NCI-H226 (cell line): ENCODE measurements at places on chromosomes 4 and X.

- no peak for DNase-seq
These were observed 28.8 kb downstream of the UVSSA start for GRCh38 chr4:1375761-1376322.

- no peak for DNase-seq
These were observed 10.1 kb upstream of the ARAP2 start for GRCh38 chr4:36254371-36254770.

- no peak for DNase-seq
These were observed 42.1 kb upstream of the USP46 start for GRCh38 chr4:52701207-52701606.

- no peak for DNase-seq
These were observed 80.6 kb upstream of the CXXC4 start for GRCh38 chr4:104575278-104575677.

DNA sequence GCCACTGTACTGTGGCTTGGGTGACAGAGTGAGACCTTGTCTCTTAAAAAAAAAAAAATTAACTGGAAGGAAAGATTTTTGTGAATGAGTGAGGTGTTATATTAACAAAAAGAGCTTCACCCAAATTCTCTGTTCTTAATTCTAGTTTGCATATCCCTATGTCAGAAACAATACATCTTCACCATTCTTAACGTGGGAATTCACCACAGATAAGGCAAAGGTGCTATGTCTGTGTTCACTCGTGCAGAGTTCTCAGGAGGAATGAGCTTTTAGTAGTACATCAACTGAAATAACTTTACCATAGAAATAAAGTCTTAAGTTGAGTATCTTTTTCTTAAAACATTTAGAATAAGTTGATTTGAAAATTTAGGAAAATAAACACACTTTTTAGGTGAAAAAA is 135.1 kb downstream of the RAPGEF2 start:
- no peak for DNase-seq

- peak; percentile 24 for DNase-seq
These were observed 277.1 kb upstream of the TENM3 start for GRCh38 chr4:181966104-181966551.

GRCh38 chr4:146407669-146408084 is 114.1 kb downstream of the SLC10A7 start:
- no peak for DNase-seq

DNA sequence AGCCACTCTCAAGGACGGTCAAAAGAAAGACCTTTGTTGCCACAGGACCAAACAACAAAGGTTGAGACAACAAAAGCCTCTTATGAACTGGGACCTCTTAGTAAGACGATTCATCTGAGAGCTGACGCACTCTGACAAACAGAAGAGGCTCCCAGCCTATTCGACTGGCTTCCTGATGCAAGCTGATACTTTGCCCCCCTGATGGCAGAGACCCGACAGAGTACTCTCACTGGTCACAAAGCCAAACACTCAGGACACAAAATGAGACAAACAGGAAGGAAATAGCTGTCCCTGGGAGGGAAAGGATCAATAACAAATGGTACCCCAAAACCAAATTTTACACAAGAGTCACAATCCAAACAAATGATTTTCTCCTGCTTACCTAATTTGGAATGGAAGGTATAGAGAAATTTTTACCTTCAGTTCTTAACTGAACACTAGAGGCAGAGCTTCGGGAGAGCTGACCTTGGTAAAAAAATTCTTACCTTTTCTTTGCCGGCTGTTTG is 75.2 kb upstream of the PLAC8 start:
- no peak for DNase-seq

DNA sequence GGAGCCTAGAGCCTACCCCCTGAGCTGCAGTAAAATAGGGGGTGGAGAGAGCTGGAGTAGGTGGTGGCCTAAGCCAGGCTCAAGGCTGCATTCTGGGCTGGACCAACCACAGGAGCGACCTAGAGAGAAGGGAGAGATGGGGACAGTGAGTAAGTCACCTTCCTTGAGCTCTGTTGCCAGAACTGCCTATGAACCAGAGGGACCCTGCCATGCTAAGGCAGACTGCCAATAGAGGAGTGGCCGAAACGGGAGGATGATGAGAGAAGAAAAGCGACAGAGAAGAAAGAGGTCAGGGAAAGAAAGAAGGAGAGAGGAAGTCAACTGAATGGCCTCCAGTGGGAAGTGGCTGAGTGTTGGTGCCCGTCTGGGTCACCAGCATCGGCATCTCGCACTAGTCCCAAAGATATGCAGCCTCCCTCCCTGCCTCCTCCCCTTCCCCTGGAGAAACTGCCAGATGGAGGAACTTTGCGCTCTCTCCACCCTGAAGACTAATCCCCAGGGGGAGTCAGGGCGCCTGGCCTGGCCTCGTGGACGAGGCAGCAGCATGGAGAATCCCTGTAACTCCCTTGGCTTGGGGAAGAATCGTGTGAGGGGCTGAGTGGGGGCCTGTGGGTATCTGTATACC is 28.8 kb downstream of the ELF4 start:
- DNase-seq = no peak

DNA sequence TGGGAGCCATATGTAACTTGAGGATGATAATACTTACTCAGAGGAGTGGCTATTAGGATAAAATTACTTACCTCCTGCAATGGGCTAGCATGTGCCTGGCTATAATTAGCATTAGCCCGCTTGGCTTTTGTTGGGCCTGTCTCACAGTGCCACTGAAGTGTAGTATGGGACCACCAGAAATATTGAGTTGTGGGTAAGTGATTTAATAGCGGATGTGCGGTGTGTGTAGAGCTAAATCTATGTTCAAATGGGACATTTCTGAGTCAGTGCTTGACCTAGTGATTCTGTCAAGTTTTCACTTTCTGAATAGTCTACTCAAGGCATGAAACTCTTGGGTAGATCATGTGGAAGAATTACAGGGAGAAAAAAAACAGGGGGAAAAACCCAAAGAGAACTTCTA is 3.5 kb upstream of the CLNK start:
- DNase-seq = no peak
